ENCODE measurements at places on chromosomes 5 and 9. TPM values are rescaled to one million over a fixed set of nuclear protein-coding genes. Genes with fewer than 3 reads are reported as not detected.

DNA sequence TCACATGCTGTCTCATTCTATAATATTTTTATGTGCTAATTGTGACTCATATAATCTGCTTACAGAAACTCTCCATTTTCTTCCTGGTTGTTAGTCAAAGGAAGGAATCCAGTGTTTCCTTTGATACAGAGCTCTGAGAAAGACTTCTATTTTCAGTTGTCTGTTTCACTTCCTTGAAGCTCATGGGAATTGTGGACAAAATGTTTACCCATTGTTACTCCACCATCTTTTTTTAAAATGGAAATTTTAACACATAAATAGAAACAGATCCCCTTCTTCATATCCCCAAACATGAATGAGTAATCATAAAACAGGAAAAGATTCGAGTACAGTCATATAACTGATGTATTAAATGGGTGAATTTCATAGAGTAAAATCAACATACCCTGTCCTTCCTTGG is 42.0 kb upstream of the KCNN2 start:
- DNase-seq, result no peak
- no peaks in the 10 kb centered on the region for H3K36me3 ChIP-seq
- peaks cover 19% of the 10 kb centered on the region for H3K4me1 ChIP-seq
- peak overlapping the region; percentile 15 for H3K27ac ChIP-seq
- no peaks in the 10 kb centered on the region for H3K27me3 ChIP-seq

DNA sequence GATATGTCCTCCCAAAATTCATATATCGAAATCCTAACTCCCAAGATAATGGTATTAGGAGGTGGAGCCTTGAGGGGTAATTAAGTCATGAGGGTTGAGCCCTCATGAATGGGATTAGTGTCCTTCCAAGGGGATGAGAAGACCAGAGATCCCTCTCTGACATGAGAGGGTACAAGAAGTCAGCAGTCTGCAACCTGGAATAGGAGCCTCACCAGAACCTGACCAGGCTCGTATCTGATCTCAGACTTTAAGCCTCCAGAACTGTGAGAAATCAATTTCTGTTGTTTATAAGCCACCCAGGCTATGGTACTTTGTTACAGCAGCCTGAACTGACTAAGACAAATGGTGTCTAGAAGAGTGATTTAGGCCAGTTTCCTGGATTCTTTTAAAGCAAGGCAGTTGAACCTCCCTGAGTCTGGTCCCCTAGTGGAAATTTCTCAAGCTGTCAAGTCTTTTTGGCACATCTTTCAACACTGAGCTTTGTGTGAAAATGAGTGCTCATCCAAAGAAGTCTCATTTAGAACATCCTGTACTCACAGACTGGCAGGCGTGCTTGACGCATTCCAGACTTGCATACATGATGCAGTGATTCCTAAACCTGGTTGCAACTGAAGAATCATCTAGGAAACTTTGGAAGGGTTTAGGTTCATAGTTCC is 254.8 kb upstream of the PPP1R2B start:
- DNase-seq, result peak; percentile 62
- peaks cover 38% of the 10 kb centered on the region for H3K4me1 ChIP-seq
- H3K27me3 ChIP-seq, result no peaks in the 10 kb centered on the region

Gene HTR1A
- total RNA-seq, result not detected

DNA sequence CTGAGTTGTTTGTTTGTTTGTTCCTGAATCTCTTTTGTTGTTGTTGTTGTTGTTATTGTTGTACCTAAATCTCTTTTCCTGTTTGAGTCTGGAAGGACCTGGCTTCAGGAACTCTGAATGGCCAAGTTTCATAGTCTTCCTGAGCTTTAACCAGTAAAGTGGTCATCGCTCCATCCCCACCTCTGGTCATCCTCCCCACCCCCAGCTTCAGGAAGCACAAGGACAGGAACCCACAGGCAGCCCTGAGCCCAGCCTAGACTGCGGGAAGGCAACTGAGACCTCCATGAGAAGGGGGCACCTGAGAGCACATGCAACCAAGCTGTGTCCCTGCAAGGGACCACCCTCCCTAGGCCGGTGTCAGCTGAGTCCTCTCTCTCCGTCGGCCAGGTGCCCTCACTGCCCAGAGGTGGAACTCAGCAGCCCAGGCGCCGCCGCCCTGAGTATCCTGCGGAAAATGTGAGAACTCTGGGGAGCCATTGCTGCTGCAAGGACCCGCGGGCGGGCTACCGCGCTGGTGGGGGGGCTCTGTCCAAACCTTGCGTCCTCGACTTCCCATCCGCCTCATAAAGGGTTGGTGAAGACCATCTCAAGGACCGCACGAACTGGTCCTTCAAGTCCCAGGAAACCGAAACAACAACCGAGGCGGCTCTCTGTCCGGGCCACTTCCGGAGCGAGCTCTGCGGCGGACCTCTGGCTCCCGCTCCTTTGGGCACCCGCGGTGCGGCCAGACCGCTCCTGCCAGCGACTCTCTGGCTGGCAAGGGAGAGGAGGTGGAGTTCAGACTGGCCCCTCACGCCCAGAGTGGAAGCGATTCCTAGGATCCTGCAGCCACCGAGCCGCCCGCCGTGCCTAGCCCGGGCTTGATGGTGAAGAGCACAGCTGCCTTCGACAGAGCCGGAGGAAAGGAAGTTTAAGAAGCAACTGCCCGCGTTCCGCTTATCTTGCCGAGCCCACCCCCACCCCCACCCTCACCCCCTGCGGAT is 4.2 kb downstream of the BARX1 start:
- no peak overlapping the region for H3K27ac ChIP-seq
- no peaks in the 10 kb centered on the region for H3K36me3 ChIP-seq
- H3K4me1 ChIP-seq, result peaks cover 65% of the 10 kb centered on the region
- peak overlapping the region; percentile 18 for H3K4me3 ChIP-seq
- H3K27me3 ChIP-seq, result peaks cover 97% of the 10 kb centered on the region
- DNase-seq, result no peak

- H3K4me3 ChIP-seq, result no peak overlapping the region
- no peak overlapping the region for H3K27ac ChIP-seq
- no peaks in the 10 kb centered on the region for H3K36me3 ChIP-seq
- no peak for DNase-seq
Measured at GRCh38 chr5:21807953-21808352, 1045.2 kb downstream of the CDH12 start.

GRCh38 chr9:114121227-114122135 is 22.4 kb upstream of the KIF12 start:
- no peaks in the 10 kb centered on the region for H3K36me3 ChIP-seq
- H3K4me1 ChIP-seq, result no peaks in the 10 kb centered on the region
- H3K27me3 ChIP-seq, result peaks cover 11% of the 10 kb centered on the region
- H3K27ac ChIP-seq, result no peak overlapping the region

Gene STARD4
- total RNA-seq, result 4.1 TPM

- DNase-seq, result no peak
- no peak overlapping the region for H3K4me3 ChIP-seq
- H3K4me1 ChIP-seq, result no peaks in the 10 kb centered on the region
- no peaks in the 10 kb centered on the region for H3K27me3 ChIP-seq
Measured at GRCh38 chr5:143659599-143660238, 152.2 kb upstream of the HMHB1 start.

Gene CLINT1
- total RNA-seq, result 53.7 TPM

DNA sequence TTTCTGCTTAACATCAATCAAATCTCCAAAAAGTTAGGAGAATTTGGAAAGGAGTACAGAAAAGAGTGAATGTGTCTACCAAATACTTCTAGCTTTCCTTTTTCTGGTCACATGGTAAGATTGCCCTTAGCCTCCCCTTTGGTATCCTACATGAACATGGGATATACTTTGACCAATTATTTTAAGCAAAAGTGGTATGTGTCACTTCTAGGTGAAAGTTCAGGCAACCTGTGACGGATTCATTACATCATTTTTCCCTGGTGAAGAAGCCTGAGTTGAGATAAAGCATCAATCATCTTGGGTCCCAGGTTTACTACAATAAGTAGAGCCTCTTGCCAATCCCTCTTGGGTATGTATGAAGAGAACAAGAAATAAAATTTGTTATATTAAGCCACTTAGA is 419.2 kb downstream of the PDE4D start:
- H3K36me3 ChIP-seq, result no peaks in the 10 kb centered on the region
- H3K27ac ChIP-seq, result no peak overlapping the region
- no peaks in the 10 kb centered on the region for H3K27me3 ChIP-seq
- DNase-seq, result no peak
- no peak overlapping the region for H3K4me3 ChIP-seq
- H3K4me1 ChIP-seq, result no peaks in the 10 kb centered on the region

GRCh38 chr9:128375865-128376264 is 4.7 kb downstream of the URM1 start:
- H3K27me3 ChIP-seq, result no peaks in the 10 kb centered on the region
- H3K27ac ChIP-seq, result no peak overlapping the region
- DNase-seq, result no peak
- H3K4me1 ChIP-seq, result peaks cover 17% of the 10 kb centered on the region

DNA sequence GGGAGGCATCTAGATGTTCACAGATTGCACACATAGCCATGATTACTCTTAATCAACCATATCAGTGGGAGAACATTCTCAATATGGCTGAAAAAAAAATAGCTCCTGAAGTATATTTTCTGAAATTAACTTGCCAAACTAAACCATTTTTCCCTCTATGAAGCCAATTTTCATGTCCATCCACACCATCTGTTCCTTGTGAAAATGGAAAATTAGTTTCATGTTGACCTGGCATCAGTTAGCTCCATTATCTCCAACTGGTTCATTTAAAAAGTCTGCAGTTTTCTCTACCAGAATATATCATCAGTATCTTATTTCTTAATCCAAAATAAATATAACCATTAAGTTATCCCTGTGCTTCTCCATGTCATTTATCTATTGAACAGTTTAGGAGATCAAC is 138.8 kb upstream of the CDH10 start:
- DNase-seq, result no peak
- H3K27me3 ChIP-seq, result no peaks in the 10 kb centered on the region
- H3K4me3 ChIP-seq, result no peak overlapping the region
- H3K36me3 ChIP-seq, result no peaks in the 10 kb centered on the region
- no peak overlapping the region for H3K27ac ChIP-seq

DNA sequence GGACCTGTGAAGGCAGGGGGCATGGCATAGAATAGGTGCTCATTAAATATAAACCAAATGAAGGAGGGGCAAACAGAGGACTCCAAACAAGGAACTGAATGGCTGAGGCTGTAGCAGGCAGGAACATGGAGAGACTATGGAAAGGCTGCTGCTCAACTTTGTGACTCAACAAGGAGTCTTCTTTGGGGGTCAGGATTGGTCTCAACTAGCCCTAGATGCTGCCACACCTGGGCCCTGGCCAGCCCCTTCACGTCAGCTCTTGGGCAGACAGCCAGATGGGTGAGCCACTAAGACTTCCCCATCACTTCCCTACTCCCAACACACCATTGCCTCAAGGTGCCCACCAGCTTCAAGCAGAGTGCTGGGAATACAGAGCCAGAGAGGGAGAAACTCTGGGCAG is 11.0 kb downstream of the RPP25L start:
- no peak overlapping the region for H3K4me3 ChIP-seq
- no peaks in the 10 kb centered on the region for H3K36me3 ChIP-seq
- H3K4me1 ChIP-seq, result no peaks in the 10 kb centered on the region
- H3K27ac ChIP-seq, result no peak overlapping the region

DNA sequence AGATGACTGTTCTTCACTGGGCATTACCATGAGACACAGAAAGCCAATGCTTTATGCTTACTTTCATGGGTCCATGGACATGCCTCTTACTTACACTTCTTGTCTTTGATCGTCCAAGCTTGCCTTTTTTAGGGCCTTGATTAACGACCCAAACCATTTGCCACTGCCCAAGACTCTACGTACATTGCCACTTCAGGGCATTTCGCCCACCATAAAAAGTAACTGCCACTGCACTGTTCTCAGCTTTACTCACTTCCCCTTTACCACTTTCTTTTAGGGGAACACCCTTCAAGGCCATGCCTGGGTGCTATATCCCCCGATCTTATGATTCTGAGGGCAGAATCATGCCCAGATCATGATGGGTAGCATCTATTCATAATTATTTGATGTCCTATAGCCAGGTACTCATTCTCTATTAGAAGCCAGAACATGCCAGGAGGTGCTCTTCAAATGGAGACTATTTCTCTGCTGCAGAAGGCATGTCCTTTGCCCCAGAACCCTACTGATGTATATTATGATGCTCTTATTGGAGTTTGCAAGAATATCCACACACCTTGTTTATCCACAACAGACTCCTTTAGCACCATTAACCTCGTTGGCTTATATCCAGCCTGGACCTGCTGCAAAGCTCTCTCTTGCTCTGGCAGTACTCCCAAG is 64.1 kb upstream of the RAD23B start:
- no peak for DNase-seq
- no peaks in the 10 kb centered on the region for H3K36me3 ChIP-seq
- no peak overlapping the region for H3K4me3 ChIP-seq
- H3K4me1 ChIP-seq, result no peaks in the 10 kb centered on the region
- no peaks in the 10 kb centered on the region for H3K27me3 ChIP-seq

DNA sequence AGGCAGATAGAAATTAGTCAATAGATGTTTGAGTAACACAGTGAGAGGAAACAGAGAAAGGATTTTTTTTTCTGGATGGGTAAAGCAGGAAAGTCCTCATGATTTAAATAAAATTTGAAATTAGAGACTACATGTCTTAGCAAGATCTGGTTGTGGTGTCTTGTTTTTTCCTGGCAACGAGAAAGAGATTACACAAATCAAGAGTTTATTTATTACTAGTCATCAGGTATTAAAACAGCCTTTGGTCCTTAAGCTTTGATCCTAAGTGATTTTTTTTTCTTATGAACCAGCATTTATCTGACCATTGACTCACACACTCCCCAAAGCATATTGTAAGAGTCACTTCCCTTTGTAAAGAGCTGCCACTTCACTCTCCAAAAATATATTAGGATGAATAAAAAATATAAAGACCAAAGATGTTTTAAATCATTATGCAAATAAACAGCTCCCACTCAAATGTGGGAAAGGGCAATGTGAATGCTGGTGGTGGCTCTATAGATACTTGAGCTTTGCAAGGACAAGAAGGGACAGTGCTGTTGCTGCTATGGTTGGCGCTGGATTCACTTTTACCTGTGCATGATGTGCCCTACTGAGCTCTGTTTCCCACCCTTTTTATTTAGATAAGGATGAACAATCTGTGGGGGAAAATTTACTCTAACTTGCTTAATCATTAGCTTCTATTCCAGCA is 1726.5 kb downstream of the MAT2B start:
- no peaks in the 10 kb centered on the region for H3K36me3 ChIP-seq
- no peak overlapping the region for H3K4me3 ChIP-seq
- H3K27ac ChIP-seq, result no peak overlapping the region

DNA sequence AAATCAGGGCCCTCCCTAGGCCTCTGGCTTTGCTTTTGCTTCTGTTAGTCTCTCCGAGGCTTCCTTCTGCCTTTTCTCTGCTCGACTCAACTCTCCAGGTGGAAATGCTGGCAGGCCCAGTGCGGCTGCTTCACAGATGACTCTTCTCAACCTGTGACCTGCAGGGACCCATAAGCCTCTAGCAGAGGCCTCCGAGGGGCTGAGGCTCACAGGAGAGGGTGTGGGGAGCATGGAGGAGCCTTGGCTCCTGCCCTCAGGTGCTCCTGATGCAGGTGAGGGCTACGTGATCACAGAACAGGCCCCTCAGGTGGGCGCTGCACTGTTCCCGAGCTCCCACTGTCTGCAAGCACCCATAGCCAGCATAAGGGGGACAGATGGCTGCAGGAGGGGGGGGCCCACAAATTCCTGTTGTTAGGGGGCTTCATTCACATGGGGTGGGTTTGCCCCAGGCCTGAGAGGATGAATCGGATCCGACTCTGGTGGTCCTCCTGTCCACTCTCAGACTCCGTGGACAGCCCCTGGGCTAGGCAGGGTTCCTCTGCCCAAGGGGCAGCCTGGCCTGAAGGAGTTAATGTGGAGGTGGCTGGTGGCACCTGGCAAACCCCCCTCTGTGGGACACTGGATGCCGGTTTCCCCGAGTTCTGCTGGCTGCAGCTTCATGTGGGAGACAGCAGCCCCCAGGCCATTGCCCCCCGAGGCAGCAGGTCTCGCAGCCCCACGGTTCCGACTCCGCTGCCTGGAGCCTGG is 10.9 kb upstream of the FCN2 start:
- H3K36me3 ChIP-seq, result no peaks in the 10 kb centered on the region
- no peak overlapping the region for H3K4me3 ChIP-seq
- no peak for DNase-seq
- no peak overlapping the region for H3K27ac ChIP-seq
- H3K27me3 ChIP-seq, result no peaks in the 10 kb centered on the region
- H3K4me1 ChIP-seq, result peaks cover 11% of the 10 kb centered on the region

Data from heart right ventricle (tissue), 16 donors.